ENCODE measurements at places on chromosomes 4 and X. TPM values are rescaled to one million over a fixed set of nuclear protein-coding genes. Genes with fewer than 3 reads are reported as not detected.

MAGEA8 gene
- polyA plus RNA-seq, result not detected

PIR gene
- 7.0 TPM for polyA plus RNA-seq

ATOH1 gene
- polyA plus RNA-seq, result not detected

ARHGAP36 gene
- not detected for polyA plus RNA-seq

RNF4 gene
- polyA plus RNA-seq, result 16.5 TPM

ADGRL3 gene
- 0.21 TPM for polyA plus RNA-seq

GPR173 gene
- 1.9 TPM for polyA plus RNA-seq

SH3D19 gene
- 13.1 TPM for polyA plus RNA-seq

ASMT gene
- polyA plus RNA-seq, result 0.38 TPM

H2BW2 gene
- not detected for polyA plus RNA-seq

KLHL4 gene
- 0.21 TPM for polyA plus RNA-seq

TCEANC gene
- 2.1 TPM for polyA plus RNA-seq

ARSJ gene
- 1.6 TPM for polyA plus RNA-seq

CPE gene
- polyA plus RNA-seq, result 547 TPM

CHRNA9 gene
- polyA plus RNA-seq, result not detected

MAGEA11 gene
- polyA plus RNA-seq, result not detected

NEUROG2 gene
- not detected for polyA plus RNA-seq

DCAF8L2 gene
- not detected for polyA plus RNA-seq

BEND4 gene
- polyA plus RNA-seq, result not detected

UGT2B7 gene
- 3.1 TPM for polyA plus RNA-seq

SRPK3 gene
- polyA plus RNA-seq, result 1.0 TPM

PTTG2 gene
- polyA plus RNA-seq, result 0.38 TPM

HOPX gene
- polyA plus RNA-seq, result 29.3 TPM

MND1 gene
- polyA plus RNA-seq, result 0.35 TPM

MAGEB1 gene
- not detected for polyA plus RNA-seq

XPNPEP2 gene
- 0.27 TPM for polyA plus RNA-seq

FRMPD3 gene
- polyA plus RNA-seq, result 0.19 TPM

GYPE gene
- not detected for polyA plus RNA-seq

GRIA2 gene
- polyA plus RNA-seq, result 1.1 TPM

RASGEF1B gene
- polyA plus RNA-seq, result 6.4 TPM

EREG gene
- polyA plus RNA-seq, result not detected

ARR3 gene
- not detected for polyA plus RNA-seq

ZMAT1 gene
- 26.7 TPM for polyA plus RNA-seq

LGI2 gene
- polyA plus RNA-seq, result 0.38 TPM

Data from pancreas (tissue), 10 donors.